ENCODE measurements at places on chromosomes 12 and 14. TPM values are rescaled to one million over a fixed set of nuclear protein-coding genes. Genes with fewer than 3 reads are reported as not detected.
A peak's percentile ranks its signal among the peaks of the same experiment; 100 is the strongest.

GRCh38 chr12:28360253-28360652, 170.0 kb downstream of the CCDC91 start:
- H3K27ac ChIP-seq = no peak overlapping the region
- DNase-seq = no peak
- H3K4me3 ChIP-seq = no peak overlapping the region
- H3K27me3 ChIP-seq = no peaks in the 10 kb centered on the region
- no peaks in the 10 kb centered on the region for H3K36me3 ChIP-seq

DNA sequence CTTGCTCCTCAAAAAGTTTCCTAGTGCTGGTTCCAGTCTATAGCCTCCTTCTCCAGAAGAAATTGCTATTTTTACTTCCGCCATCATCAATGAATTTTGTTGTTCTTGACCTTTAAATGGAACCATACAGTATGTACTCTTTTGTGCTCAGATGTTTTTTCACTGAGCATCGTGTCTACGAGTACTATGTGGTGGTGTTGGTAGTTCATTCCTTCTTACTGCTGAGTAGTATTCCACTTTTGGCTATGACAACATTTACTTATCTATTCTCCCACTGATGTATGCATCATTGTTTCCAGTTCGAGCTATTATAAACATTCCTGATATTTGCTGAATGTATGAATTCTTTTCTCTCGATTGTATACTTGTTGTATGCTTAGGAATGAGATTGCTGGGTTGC, 28.6 kb downstream of the SLC2A14 start:
- H3K27ac ChIP-seq = no peak overlapping the region
- no peak overlapping the region for H3K4me3 ChIP-seq
- peaks cover 6% of the 10 kb centered on the region for H3K4me1 ChIP-seq
- peaks cover 16% of the 10 kb centered on the region for H3K27me3 ChIP-seq
- no peaks in the 10 kb centered on the region for H3K36me3 ChIP-seq

- H3K36me3 ChIP-seq = peaks cover 13% of the 10 kb centered on the region
- peaks cover under 1% of the 10 kb centered on the region for H3K27me3 ChIP-seq
- H3K4me3 ChIP-seq = no peak overlapping the region
- H3K4me1 ChIP-seq = no peaks in the 10 kb centered on the region
- DNase-seq = no peak
Observed at GRCh38 chr12:4483885-4484823, 38.5 kb upstream of the FGF6 start.

DNA sequence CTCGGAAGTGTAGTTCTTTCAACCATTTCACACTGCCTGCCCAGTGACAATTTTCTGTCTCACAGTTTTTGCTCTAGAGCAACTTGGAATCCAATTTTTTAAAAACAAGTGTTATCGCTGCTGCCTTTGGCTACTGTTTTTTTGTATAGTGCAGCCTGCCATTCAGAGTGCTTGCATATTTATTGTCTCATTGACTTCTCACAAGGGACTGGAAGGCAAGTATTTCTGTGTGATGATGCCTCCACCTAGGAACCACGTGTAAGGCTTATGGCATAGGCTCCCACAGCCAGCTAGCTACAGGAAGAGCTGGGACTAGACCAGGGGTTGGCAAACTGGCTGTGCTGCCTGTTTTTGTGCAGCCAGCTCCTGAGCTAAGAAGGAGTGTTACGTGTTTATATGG, 903 bp downstream of the PARPBP start:
- no peaks in the 10 kb centered on the region for H3K27me3 ChIP-seq
- peak overlapping the region; percentile 87 for H3K27ac ChIP-seq
- H3K4me1 ChIP-seq = peaks cover 44% of the 10 kb centered on the region
- DNase-seq = peak; percentile 28
- peak overlapping the region; percentile 84 for H3K4me3 ChIP-seq
- H3K36me3 ChIP-seq = peaks cover 39% of the 10 kb centered on the region

- H3K4me1 ChIP-seq = no peaks in the 10 kb centered on the region
- H3K27ac ChIP-seq = no peak overlapping the region
- no peaks in the 10 kb centered on the region for H3K36me3 ChIP-seq
- no peak overlapping the region for H3K4me3 ChIP-seq
- DNase-seq = no peak
Observed at GRCh38 chr12:59847127-59847526, 251.3 kb downstream of the SLC16A7 start.

GRCh38 chr12:22615963-22616501, 8.9 kb upstream of the ETNK1 start:
- no peak for DNase-seq
- H3K27me3 ChIP-seq = peaks cover 4% of the 10 kb centered on the region
- no peak overlapping the region for H3K4me3 ChIP-seq
- no peaks in the 10 kb centered on the region for H3K4me1 ChIP-seq
- H3K27ac ChIP-seq = no peak overlapping the region

GRCh38 chr14:64324895-64325294, 30.7 kb upstream of the ESR2 start:
- H3K4me3 ChIP-seq = no peak overlapping the region
- no peak overlapping the region for H3K27ac ChIP-seq
- peaks cover 19% of the 10 kb centered on the region for H3K27me3 ChIP-seq
- H3K4me1 ChIP-seq = no peaks in the 10 kb centered on the region
- H3K36me3 ChIP-seq = peaks cover 1% of the 10 kb centered on the region

- no peak for DNase-seq
Observed at GRCh38 chr14:102188187-102188586, 48.5 kb downstream of the WDR20 start.

DNA sequence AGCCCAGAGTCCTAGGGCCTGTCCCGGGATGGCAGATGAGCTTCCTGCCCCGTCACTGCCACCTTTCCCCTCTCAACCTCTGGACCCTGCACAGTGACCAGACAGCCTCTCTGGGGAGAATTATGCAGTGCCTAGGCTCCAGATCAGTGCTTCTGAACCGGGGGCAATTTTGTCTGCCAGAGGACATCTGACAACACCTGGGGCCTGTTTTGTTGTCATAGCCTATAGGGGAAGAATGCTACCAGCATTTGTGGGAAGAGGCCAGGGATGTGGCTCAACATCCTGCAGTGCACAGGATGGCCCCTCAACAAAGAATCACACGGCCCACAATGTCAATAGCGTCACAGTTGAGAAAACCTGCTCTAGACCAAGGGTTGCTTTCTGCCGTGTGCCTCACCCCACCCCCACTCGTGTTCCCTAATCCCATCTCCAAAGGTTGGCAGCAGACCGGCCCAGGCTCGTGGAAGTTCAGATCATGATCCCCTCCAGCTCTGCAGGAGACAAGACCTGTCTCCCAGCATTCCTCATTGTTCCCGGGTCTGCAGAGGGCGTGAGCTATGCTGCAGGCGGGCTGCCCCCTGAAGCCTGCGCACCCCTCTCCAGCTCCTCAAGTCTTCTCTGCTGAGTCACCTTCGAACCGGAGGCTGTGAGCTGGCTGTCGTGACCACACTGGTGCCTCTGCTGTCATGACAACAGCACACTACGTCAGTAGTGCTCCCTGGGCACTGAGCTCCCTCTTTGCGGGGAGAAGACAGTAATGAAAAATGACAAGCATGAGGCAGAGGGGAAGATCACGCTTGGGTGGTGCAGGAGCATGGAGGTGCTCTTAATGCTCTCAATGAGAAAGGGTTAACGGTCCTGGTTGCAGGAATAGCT, 2.0 kb upstream of the GAPDH start:
- no peaks in the 10 kb centered on the region for H3K27me3 ChIP-seq
- H3K4me1 ChIP-seq = peaks cover 42% of the 10 kb centered on the region
- H3K4me3 ChIP-seq = peak overlapping the region; percentile 99

- peaks cover 21% of the 10 kb centered on the region for H3K36me3 ChIP-seq
- no peak for DNase-seq
- H3K4me3 ChIP-seq = peak overlapping the region; percentile 93
- peak overlapping the region; percentile 90 for H3K27ac ChIP-seq
- peaks cover 9% of the 10 kb centered on the region for H3K27me3 ChIP-seq
- H3K4me1 ChIP-seq = peaks cover 21% of the 10 kb centered on the region
Observed at GRCh38 chr14:34713122-34713680, 1.2 kb downstream of the CFL2 start.

- H3K4me1 ChIP-seq = no peaks in the 10 kb centered on the region
- no peak for DNase-seq
- H3K36me3 ChIP-seq = no peaks in the 10 kb centered on the region
- H3K4me3 ChIP-seq = no peak overlapping the region
Observed at GRCh38 chr14:102751088-102751487, 26.2 kb upstream of the TRAF3 start.

- no peaks in the 10 kb centered on the region for H3K36me3 ChIP-seq
- H3K4me1 ChIP-seq = no peaks in the 10 kb centered on the region
- H3K27ac ChIP-seq = no peak overlapping the region
- no peak overlapping the region for H3K4me3 ChIP-seq
- H3K27me3 ChIP-seq = no peaks in the 10 kb centered on the region
- DNase-seq = no peak
Observed at GRCh38 chr14:104635717-104636116, 31.1 kb upstream of the TMEM179 start.

DNA sequence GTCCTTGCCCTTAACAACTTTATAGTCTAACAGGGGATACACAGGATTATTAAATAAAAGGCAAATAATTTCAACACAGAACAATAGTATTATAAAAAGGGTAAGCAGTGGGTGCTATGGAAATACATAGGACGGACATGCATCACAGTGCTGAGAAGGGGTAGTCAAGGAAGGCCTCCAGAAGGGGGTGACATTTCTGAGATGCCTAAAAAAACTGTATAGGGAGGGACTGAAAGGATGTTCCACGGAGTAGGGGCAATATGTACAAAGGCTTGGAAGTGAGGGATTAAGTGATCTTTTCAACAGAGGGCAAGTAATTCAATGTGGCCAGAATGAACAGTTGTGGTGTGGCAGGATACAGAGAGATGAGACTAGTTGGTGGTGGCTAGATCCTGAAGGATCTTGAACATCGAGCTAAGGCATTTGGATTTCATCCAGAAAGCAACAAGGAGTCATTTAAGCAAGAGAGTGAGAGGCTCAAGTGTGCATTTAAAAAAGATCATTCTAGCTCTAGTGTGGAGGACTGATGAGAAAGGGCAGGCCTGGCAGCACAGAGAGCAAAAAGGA, 8.9 kb upstream of the ATP5MC2 start:
- H3K4me1 ChIP-seq = no peaks in the 10 kb centered on the region
- H3K27ac ChIP-seq = no peak overlapping the region
- no peak for DNase-seq
- H3K4me3 ChIP-seq = no peak overlapping the region

Gene ARHGDIB
- 1,576 TPM for total RNA-seq

Gene MGAT4C
- total RNA-seq = not detected

Gene TESPA1
- total RNA-seq = 84.6 TPM

Gene GLI1
- total RNA-seq = 1.9 TPM

Gene LPCAT3
- 40.3 TPM for total RNA-seq

Gene CFL2
- total RNA-seq = 7.1 TPM

Gene GNB3
- total RNA-seq = not detected

Gene CHMP4A
- total RNA-seq = 83.2 TPM

Gene PCED1B
- 74.2 TPM for total RNA-seq

Gene ELK3
- 18.1 TPM for total RNA-seq
